Sigmoid colon (tissue), 7 donors: ENCODE measurements at places on chromosomes 7 and 10.

GRCh38 chr7:143493751-143494150, 16.1 kb downstream of the TAS2R41 start:
- no peaks in the 10 kb centered on the region for H3K4me1 ChIP-seq
- H3K4me3 ChIP-seq: no peak overlapping the region
- H3K27ac ChIP-seq: no peak overlapping the region
- no peak for DNase-seq

GRCh38 chr7:112036071-112036470, 170.1 kb downstream of the DOCK4 start:
- no peak for DNase-seq
- no peaks in the 10 kb centered on the region for H3K4me1 ChIP-seq
- no peak overlapping the region for H3K4me3 ChIP-seq
- no peaks in the 10 kb centered on the region for H3K27me3 ChIP-seq

DNA sequence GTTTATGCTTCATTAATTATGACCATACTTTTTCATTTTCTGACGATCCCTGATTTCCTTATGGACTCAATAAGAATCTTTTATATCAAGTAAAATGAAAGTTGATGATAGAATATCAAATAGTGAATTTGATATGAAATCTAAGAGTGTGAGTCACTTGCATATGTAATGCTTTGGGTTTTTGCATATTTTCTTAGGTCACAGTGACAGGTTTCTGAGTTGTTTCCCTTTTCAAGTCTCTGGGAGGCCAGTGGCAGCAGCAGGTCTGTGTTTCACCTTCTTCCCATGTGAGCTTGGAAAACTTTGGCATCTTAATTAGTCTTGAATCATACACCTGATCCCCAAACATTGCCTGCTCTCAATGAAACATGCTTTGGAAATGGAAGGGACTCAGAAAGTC, 34.7 kb upstream of the GJD4 start:
- no peak overlapping the region for H3K27ac ChIP-seq
- H3K4me3 ChIP-seq: no peak overlapping the region
- peaks cover 31% of the 10 kb centered on the region for H3K36me3 ChIP-seq
- H3K4me1 ChIP-seq: peaks cover 13% of the 10 kb centered on the region
- no peaks in the 10 kb centered on the region for H3K27me3 ChIP-seq

DNA sequence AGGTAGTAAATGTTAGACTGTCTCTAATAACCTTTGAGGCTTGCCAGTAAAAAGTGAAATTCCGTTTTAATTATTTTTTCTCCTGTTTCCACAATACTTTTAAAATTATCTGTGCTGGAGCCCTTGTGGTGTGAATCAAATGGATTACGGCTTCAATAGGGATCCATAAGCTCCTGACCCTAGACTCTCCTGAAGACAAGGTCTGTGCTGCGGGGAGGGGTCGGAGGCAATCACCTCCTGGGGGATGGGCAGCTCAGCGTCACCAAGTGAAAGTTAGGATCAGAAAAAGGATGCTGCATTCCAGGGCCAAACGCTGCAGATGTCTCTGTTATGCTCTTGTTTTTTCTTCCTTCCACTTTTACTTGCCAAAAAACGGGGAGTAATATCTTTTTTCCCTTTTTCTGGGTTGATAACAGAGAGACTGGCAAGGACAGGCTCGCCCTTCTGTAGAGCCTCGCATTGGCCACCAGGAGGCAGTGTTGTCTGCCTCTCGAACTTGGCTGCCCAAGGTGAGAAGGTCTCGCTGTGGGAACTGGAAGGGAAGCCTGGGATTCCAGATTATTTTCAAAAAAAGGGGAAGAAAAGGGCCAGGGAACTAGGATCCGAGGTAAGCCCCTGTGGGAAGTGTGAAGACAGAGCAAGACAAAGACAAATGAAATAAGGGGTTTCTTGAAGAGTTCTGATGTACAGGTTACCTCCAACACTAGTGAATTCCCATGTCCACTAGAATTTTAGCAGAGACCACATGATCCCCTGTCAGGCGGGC, 621.9 kb downstream of the ACTR3B start:
- peak; percentile 77 for DNase-seq
- H3K27ac ChIP-seq: peak overlapping the region; percentile 82
- H3K36me3 ChIP-seq: no peaks in the 10 kb centered on the region
- H3K4me1 ChIP-seq: peaks cover 34% of the 10 kb centered on the region
- H3K4me3 ChIP-seq: peak overlapping the region; percentile 30

DNA sequence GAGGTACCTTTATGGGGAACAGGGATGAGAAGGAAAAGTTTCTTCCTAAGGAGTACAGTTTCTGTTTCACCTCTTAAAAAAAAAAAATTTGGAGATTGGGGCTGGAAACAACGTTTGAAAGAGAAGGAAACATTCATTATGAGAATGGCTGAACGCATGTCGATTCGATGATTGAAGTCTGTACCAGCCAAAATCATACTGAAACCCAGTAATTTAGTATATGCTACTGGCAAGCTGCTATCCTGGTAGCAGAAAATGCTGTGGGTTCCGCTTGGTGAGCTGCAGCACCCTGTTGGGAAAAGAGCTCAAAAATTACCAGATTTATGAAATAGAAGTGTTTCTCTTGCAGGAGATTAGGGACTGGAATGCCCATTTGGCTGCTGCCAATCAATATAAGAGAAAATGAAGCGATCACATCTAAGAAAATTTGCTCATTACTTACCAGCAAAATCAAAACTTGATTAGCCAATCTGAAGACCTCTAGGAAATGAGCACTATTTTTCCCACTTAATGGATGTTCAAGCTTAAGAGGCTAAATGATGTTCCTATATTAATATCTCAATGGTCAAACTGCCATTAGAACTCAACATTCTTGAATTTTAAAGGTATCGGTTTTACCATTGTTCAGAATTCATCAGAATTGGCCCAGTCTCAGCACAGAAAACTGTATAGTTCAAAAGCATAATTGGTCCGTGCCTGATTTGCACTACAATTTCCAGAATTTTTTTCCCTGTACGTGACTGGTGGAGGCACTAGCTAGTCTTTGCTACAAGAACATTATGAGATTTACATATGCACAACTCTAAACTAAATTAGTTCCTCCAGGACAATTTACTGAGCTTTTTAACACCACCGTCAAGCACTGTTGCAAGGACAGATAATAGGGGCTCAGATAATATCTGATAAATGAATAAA, 1.2 kb upstream of the ITGB1 start:
- H3K4me3 ChIP-seq: peak overlapping the region; percentile 75
- no peaks in the 10 kb centered on the region for H3K36me3 ChIP-seq
- no peak for DNase-seq
- H3K27ac ChIP-seq: peak overlapping the region; percentile 94

DNA sequence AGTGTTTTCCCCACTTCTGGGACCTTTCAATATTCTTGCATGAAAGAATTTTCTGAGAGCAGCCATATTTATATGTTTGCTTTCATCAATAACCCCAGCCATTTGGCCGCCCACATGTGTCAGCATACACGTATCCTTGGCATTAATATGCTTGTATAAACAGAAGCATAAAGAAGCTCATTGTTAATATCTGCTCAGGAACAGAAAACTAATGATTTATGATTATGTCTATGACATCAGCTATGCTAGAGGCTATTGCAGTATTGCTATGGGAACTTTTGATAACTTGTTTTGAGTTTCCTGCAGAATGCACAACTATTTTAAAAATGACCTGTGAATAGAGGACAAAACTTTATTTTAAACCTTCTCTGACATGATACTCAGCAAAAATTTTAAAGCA, 300.9 kb upstream of the MTPN start:
- H3K27me3 ChIP-seq: no peaks in the 10 kb centered on the region
- no peaks in the 10 kb centered on the region for H3K4me1 ChIP-seq
- H3K4me3 ChIP-seq: no peak overlapping the region

DNA sequence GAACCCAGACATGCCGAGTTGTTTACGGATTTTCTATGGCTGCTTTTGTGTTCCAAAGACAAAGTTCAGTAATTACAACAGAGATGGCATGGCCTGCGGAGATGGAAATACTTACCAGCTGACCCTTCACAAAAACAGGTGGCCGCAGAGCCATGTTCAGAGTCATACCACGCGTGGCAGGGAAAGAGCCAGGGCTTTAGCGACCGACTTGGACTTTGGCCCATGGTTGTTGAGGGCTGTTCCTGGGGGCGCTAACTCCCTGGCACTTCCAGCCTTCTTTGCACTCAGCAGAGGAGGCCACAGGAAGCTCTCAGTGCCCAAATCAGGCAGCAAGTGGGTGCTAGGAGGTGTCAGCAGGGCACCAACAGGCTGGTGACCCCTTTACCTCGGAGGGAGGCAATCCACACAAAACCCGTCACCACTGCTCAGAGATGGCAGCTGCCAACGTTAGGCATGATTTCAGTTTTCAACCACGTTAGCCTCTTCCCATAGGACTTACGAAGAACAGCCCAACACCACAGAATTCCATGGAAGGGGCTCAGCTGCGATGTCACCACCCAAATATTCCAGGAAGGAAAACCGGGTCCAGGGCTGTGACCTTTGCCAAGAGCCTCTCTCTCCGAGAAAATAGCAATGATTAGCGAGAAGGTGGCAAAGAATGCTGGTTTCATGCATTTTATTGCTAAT, 21.4 kb upstream of the CNPY1 start:
- no peaks in the 10 kb centered on the region for H3K36me3 ChIP-seq
- H3K27ac ChIP-seq: no peak overlapping the region
- no peak for DNase-seq
- no peak overlapping the region for H3K4me3 ChIP-seq
- no peaks in the 10 kb centered on the region for H3K27me3 ChIP-seq
- H3K4me1 ChIP-seq: no peaks in the 10 kb centered on the region

- H3K4me3 ChIP-seq: no peak overlapping the region
- DNase-seq: no peak
- H3K4me1 ChIP-seq: no peaks in the 10 kb centered on the region
- no peaks in the 10 kb centered on the region for H3K27me3 ChIP-seq
- no peaks in the 10 kb centered on the region for H3K36me3 ChIP-seq
- H3K27ac ChIP-seq: no peak overlapping the region
Measured at GRCh38 chr10:91214911-91215310, 5.6 kb upstream of the PCGF5 start.

DNA sequence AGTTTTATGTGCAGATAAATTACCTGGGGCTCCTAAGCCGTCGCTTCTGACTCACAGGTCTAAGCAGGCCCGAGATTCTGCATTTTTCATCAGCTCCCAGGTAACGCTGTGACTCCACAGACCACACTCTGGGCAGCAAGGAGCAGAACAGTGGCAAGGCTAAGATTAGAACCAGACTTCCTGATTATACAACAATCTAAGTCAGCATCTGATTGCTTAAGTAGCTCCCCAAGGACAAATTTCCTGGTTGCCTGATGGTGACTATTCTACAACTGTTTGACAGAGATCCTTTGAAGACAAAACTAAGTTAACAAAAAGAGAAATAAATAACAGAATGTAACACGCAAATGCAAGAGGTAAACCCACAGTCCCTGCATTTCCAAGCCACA, 69.0 kb downstream of the CREB3L2 start:
- DNase-seq: no peak
- no peaks in the 10 kb centered on the region for H3K27me3 ChIP-seq
- peaks cover 80% of the 10 kb centered on the region for H3K4me1 ChIP-seq
- H3K27ac ChIP-seq: peak overlapping the region; percentile 78

DNA sequence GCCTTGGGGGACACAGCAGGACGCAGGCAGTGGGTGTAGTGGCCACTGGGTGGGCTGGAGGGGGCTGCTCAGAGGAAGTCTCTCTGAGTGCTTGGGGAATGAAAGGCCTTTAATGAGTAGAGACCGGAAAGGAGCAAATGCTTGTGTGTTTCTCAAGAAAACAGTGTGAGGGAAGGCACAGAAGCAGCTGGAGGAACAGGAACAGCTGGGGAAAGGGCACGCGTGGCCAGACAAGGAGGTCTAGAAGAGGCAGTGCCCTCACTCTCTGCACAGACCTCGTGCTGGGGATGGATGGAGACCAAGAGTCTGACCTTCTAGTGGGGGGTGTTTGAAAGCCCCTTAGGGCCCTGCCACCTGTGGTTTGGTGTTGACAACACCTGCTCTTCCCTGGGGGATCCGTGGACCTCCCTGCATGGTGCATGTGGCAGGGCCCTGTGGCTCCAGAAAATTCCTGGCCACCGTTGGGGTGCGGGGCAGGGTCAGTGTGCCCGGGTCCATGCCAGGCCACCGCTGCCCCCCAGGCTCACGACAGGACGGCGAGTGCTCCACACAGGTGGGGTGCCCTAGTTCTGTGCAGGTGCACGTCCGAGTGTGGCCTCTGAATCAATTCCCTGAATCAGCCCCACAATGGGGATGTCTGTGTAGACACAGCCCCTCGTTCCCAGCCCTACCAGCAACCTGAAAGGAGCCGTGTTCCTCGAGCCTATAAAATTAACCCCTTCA, 25.9 kb upstream of the FAM20C start:
- DNase-seq: peak; percentile 62
- no peak overlapping the region for H3K27ac ChIP-seq
- no peak overlapping the region for H3K4me3 ChIP-seq

- no peaks in the 10 kb centered on the region for H3K27me3 ChIP-seq
- H3K27ac ChIP-seq: no peak overlapping the region
- no peak overlapping the region for H3K4me3 ChIP-seq
Measured at GRCh38 chr10:126011995-126012394, 115.6 kb downstream of the FANK1 start.

- H3K27ac ChIP-seq: no peak overlapping the region
- no peak overlapping the region for H3K4me3 ChIP-seq
- H3K27me3 ChIP-seq: no peaks in the 10 kb centered on the region
Measured at GRCh38 chr10:78386509-78386908, 352.8 kb downstream of the RPS24 start.

DNA sequence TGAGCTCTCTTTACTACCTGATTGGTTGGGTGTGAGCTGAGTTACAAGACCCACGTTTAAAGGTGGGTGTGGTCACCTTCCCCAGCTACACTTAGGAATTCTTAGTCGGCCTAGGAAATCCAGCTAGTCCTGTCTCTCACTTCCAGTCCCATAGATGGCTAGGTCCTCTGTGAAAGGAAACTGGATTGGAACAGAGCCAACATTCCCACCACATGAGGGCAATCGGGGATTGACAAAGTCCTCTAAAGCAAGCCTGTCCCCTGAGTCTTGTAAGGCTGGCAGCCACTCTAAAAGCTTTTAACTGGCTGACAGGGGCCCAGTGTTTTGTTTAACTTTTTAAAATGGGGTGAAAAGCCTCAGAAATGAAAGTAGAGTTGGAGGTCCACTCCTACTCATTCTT, 15.1 kb upstream of the CROT start:
- no peaks in the 10 kb centered on the region for H3K27me3 ChIP-seq
- H3K36me3 ChIP-seq: peaks cover 25% of the 10 kb centered on the region
- H3K4me1 ChIP-seq: no peaks in the 10 kb centered on the region

DNA sequence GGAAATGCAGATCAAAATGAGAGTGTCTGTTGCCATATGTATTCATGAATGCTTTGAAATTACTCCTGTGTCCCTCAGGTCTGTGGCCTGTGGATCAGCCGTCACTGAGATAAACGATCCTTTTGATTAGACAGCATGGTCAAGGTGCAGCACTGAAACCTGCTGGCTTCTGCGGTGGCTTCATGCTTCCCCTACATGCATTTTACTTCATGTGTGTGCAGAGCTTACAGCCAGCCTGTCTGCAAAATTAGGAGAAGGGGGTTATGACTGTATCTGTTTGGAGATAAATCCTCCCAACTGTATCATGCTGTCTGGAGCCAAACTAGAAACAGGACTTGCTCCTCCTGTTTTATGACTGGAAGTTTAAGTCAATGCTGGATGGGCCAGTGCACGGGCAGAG, 71.0 kb upstream of the PLPP4 start:
- H3K36me3 ChIP-seq: no peaks in the 10 kb centered on the region
- H3K27ac ChIP-seq: no peak overlapping the region
- no peak overlapping the region for H3K4me3 ChIP-seq
- no peaks in the 10 kb centered on the region for H3K4me1 ChIP-seq
- H3K27me3 ChIP-seq: no peaks in the 10 kb centered on the region
